ENCODE measurements at places on chromosomes 6 and 20.

DNA sequence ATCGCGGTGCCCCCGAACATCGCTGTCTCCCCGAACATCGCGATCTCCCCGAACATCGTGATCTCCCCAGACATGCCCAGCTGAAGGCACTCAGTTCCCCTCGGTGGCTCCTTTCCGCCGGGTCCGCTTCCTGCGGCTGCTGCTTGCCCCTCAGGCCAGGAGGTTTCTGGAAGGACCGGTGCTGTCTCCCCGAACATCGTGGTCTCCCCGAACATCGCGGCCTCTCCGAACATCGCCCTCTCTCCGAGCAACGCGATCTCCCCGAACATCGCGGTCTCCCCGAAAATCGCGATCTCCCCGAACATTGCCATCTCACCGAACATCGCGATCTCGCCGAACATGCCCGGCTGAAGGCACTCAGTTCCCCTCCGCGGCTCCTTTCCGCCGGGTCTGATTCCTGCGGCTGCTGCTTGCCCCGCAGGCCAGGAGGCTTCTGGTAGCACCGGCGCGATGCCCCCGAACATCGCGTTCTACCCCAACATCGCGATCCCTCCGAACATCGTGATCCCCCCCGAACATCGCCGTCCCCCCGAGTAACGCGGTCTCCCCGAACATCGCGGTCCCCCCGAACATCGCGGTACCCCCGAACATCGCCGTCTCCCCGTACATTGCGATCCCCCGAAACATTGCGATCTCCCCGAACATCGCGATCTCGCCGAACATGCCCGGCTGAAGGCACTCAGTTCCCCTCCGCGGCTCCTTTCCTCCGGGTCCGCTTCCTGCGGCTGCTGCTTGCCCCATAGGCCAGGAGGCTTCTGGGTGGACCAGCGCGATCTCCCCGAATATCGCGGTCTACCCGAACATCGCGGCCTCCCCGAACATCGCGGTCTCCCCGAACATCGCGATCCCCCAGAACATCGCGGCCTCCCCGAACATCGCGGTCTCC lies 808 bp downstream of the ULBP1 start:
- no peak for DNase-seq

DNA sequence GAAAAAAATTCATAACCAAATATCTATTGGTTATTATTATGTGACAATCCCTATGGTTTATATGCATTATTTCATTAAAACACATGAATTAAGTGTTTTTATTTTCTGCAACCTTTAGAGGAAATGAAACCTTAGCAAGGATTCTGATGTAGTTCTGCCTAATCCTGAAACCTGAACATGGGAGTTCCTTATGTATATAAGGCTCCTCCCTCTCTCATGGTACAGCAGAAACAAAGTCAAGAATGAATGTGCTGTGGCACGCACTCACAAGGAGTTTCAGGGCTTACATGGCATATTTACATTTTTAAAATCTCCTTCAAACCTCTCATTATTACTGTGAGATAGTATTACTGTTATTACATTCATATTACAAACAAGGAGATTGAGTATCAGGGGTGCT lies 426.4 kb upstream of the CITED2 start:
- DNase-seq = no peak

- DNase-seq = no peak
These were observed 838.0 kb upstream of the DEFB115 start for GRCh38 chr20:30419466-30419865.

DNA sequence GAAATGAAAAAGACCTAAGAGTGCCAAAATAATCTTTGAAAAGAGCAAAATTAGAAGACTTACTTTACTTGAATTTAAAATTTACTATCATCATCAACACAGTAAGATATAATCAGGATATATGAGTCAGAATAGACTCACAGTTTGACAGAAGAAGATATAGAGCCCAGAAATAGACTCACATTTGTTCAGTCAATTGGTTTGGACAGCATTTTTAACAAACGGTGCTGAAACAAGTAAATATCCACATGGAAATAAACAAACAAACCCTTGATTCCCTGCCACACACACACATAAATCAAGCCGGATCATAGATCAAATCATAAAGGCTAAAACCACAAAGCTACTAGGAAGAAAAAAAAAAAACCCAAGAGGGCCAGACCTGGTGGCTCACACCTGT lies 291.1 kb downstream of the ADGRG6 start:
- no peak for DNase-seq

- no peak for DNase-seq
These were observed 5.7 kb downstream of the QKI start for GRCh38 chr6:163420289-163420614.

GRCh38 chr6:41734666-41735426 lies 562 bp downstream of the TFEB start:
- no peak for DNase-seq

GRCh38 chr6:11460837-11461661 lies 76.5 kb upstream of the TMEM170B start:
- no peak for DNase-seq

- DNase-seq = no peak
These were observed 2.7 kb downstream of the SDCBP2 start for GRCh38 chr20:1326031-1326930.

DNA sequence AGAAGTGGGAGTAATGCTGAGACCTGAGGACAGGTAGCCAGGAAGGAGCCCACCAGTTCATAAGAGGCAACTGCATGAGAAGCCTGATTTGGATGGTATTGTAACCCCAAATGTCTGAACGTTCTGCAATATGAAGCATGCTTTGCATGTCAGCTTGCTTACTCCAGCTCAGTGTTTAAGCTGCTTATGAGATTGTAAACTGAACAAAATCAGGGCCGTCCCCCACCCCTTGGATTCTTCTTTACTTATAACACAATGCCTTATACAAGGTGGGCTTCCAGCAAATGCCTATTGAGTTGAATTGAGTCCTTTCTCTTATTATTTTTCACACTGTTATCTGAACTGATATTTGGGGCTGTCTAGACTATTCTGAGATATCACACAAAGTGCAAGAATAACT lies 761.3 kb downstream of the KIF16B start:
- no peak for DNase-seq

GRCh38 chr6:110326057-110326456 lies 32.1 kb downstream of the METTL24 start:
- no peak for DNase-seq

- no peak for DNase-seq
These were observed 24.1 kb downstream of the PXT1 start for GRCh38 chr6:36418558-36418957.

DNA sequence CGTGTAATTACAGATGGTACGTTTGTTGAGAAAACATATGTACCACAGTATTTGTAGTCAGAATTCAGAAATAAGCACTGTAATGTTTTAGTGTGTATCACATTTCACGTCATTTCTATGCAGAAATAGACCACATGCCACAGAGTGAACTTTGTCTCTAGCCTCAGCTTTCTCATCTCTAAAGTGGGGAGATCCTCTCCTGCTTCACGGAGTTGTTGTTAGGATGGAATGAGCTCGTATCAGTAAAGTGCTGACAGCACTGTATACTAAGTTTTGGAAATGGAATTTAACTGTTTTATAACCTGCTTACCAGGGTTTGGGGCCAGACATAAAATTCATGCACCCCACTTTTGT lies 34.2 kb upstream of the PXDC1 start:
- no peak for DNase-seq

GRCh38 chr6:39294133-39294532 lies 20.1 kb downstream of the KCNK17 start:
- no peak for DNase-seq

- DNase-seq = no peak
These were observed 96.5 kb downstream of the SYNDIG1 start for GRCh38 chr20:24565835-24566351.

GRCh38 chr6:106470316-106470715 lies 109.8 kb downstream of the CRYBG1 start:
- no peak for DNase-seq

DNA sequence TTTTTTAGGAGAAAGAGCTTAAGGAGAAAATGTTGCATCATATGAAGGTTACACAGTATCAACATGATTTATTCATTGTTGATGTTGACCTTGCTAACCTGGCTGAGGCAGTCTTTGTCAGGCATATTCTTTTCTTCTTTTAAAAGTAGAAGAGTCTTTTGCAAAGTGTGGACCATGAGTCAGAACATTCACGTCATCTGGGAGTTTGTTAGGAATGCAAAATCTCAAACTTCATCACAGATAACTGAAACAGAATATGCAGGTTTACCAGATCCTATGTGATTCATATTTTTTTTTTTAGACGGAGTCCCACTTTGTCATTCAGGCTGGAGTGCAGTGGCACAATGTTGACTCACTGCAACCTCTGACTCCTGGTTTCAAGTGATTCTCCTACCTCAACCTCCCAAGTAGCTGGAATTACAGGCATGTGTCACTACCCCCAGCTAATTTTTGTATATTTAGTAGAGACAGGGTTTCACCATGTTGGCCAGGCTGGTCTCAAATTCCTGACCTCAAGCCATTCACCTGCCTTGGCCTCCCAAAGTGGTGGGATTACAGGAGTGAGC lies 530.4 kb upstream of the BTBD3 start:
- DNase-seq = no peak

- DNase-seq = no peak
These were observed 304.9 kb upstream of the JAG1 start for GRCh38 chr20:10978713-10979112.

DNA sequence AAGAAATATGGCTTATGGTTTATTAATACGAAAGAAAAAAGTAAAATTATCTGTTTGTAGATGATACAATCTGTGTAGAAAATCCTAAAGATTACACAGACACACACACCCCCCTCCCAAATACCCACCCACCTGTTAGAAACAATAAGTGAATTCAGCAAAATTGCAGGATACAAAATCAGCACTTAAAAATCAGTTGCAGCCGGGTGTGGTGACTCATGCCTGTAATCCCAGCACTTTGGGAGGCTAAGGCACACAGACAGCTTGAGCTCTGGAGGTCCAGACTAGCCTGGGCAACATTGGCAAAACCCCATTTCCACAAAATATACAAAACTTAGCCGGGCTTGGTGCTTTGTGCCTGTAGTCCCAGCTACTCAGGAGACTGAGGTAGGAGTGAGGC lies 42.3 kb downstream of the NINL start:
- no peak for DNase-seq

- no peak for DNase-seq
These were observed 41.9 kb upstream of the CTNNBL1 start for GRCh38 chr20:37651932-37652331.

GRCh38 chr6:80029470-80029869 lies 25.0 kb downstream of the TTK start:
- DNase-seq = no peak

DNA sequence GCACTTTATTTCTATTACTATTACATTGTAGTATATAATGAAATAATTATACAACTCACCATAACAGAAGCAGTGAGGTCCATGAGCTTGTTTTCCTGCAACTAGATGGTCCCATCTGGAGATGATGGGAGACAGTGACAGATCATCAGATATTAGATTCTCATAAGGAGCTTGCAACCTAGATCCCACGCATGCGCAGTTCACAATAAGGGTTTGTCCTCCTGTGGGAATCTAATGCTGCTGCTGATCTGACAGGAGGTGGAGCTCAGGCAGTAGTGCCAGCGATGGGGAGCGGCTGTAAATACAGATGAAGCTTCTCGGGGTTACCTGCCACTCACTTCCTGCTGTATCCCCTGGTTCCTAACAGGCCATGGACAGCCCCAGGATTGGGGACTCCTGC lies 139.5 kb upstream of the TCF21 start:
- no peak for DNase-seq

DNA sequence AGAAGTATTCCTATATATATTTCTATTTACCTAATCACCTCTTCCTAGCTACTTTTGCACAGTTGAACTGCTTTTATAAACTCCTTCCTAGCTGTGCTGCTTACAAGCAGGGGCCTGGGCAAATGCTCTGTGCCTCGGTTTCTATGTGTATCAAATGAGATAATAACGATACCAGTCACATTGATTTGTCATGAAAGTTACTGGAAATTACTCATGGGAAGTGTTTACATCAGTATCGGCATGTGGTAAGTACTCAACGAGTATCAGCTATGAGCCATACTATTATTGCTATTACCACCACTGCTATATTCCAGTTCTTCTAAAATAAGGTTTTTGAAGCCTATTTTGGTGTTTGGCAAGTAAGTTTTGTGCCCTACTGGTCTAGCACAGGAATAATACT lies 4.9 kb downstream of the LAMA4 start:
- DNase-seq = no peak

- no peak for DNase-seq
These were observed 42.9 kb downstream of the C6orf132 start for GRCh38 chr6:42099340-42100028.

DNA sequence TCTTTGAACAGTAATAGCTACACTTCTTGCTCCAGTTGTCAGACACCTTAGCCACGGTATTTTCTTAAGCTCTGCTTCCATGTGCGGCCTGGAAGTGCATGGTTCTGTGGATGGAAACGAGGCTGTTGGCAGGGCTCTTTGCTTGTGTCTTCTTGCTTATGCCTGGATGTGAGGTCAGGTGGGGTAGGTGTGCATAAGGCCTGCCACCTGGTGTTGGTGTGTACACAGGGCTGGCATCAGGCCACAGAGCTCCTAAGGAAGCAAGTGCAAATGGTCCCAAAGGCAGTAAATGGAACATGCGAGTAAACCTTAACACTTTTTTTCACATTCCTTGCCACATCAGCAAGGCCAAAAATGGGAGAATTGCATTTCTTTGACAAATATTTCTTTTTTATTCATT lies 158.1 kb upstream of the GMDS start:
- DNase-seq = no peak

DNA sequence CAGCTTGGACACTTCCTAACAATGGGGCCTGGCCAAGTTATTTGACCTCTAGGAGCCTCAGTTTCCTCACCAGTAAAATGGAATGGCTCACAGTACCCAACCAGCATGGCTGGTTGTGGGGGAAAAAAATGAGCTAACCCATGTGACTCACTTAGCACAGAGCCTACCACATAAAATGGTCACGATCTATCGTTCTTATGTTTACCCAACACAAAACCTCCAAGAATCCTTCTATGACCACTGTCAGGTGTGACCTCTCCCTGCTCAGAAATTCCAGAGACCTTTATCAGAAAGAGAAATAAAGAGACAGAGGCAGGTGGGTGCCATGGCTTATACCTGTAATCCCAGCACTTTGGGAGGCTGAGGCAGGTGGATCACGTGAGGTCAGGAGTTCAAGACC lies 39.4 kb downstream of the BPIFB1 start:
- DNase-seq = no peak

- no peak for DNase-seq
These were observed 30.4 kb upstream of the SMOC2 start for GRCh38 chr6:168410554-168411011.
